WERI-Rb-1 (cell line): ENCODE measurements at places on chromosomes 6 and 20.

GRCh38 chr6:139146317-139146726 is 11.4 kb downstream of the HECA start:
- no peak for DNase-seq

GRCh38 chr6:12075067-12075563 is 63.0 kb downstream of the HIVEP1 start:
- no peak for DNase-seq

DNA sequence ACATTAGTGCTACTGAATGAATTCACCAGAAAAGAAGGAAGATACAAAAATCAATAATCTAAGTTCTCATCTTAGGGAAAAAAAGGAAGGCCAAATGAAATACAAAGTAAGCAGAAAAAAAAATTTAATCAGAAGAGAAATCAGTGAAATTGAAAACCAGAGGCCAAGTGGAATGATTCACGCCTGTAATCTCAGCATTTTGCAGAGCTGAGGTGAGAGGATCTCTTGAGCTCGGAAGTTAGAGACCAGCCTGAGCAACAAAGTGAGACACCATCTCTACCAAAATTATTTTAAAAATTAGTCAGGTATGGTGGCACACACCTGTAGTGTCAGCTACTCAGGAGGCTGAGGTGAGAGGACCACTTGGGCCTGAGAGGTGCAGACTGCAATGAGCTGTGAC is 21.2 kb upstream of the ASF1A start:
- DNase-seq = no peak

GRCh38 chr6:90088009-90088408 is 193.7 kb downstream of the GJA10 start:
- DNase-seq = no peak

GRCh38 chr20:19835533-19836222 is 77.6 kb downstream of the RIN2 start:
- no peak for DNase-seq

- peak; percentile 32 for DNase-seq
Observed at GRCh38 chr6:132304891-132305305, 96.4 kb downstream of the MOXD1 start.

DNA sequence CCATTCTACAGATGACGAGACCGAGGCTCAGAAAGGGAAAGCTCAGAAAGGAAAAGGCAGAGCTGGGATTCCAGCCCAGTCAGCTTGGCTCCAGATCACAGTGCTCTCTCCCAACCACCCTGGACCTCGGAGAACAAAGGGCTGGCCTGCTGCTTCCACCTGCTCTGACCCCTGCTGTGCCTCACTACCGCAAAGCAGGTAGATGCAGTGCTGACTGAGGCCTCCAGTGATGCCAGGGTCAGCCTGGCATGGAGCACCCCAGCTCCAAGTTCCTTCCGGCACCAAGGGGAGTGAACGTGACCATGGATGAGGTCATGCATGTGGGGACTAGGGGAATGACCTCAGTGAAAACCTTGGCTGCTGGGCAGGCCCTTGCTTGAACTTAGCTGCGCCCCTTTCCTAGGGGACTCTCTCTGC is 20.7 kb upstream of the TLDC2 start:
- DNase-seq = no peak

GRCh38 chr6:168102315-168102985 is 23.4 kb upstream of the FRMD1 start:
- DNase-seq = no peak
